Iris pigment epithelial cell (primary cell): ENCODE measurements at places on chromosomes 2 and 18.

DNA sequence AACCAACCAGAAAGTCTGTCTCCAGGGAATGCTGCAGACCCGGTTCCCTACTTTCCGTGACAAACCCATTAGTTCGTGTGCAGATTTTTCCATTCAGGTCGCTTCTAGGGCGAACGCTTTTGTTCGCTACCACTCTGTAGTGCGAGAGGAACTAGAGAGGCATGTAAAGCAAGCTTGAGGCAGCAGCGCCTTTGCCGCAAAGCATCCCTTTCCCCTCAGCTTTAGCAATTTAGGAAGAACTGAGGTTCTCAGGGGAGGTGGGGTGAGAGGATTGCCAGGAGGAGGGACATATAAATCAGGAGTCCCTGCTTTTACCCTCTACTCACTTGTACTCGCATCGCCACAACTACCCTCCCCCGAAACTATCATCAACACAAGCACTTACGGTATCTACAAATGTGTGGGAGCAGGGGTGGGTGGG, 748 bp upstream of the ZNF804A start:
- DNase-seq: peak; percentile 72

DNA sequence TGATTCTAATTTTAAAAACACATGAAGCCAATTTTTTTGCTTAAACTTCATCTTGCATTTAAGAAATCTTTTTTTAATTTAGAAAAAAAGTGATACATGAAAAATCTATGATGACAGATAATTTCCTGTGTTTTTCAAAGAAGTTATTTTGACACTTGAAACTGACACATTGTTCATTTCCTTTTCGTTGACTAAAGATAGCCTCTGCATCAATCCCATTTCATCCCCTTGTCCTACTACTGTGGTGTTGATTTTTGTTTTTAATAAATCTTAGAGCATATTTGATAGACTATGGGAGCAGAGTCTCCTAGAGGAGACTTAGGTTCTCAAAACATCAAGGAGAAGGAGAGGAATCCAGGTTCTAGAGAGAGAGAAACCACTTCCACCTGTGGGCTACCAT, 70.9 kb downstream of the ACVR1C start:
- no peak for DNase-seq

DNA sequence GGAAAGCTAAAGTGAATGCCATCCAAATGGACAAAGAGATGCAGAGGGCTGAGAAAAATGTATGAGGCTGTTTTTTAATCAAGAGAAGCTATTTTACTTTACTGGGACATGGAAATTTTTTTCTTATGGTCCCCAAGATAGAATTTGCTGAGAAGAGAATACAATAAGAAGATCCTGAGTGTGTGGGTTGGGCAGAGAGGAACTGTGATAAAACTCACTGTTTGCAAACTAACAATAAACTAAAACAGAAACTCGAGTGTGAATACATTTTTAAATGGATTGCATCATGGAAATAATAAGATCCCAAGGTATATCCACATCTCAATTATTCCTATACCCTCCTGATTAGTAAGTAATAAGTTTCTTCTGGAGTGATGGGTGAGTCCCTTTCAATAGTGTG, 4.4 kb downstream of the NEB start:
- DNase-seq: no peak

DNA sequence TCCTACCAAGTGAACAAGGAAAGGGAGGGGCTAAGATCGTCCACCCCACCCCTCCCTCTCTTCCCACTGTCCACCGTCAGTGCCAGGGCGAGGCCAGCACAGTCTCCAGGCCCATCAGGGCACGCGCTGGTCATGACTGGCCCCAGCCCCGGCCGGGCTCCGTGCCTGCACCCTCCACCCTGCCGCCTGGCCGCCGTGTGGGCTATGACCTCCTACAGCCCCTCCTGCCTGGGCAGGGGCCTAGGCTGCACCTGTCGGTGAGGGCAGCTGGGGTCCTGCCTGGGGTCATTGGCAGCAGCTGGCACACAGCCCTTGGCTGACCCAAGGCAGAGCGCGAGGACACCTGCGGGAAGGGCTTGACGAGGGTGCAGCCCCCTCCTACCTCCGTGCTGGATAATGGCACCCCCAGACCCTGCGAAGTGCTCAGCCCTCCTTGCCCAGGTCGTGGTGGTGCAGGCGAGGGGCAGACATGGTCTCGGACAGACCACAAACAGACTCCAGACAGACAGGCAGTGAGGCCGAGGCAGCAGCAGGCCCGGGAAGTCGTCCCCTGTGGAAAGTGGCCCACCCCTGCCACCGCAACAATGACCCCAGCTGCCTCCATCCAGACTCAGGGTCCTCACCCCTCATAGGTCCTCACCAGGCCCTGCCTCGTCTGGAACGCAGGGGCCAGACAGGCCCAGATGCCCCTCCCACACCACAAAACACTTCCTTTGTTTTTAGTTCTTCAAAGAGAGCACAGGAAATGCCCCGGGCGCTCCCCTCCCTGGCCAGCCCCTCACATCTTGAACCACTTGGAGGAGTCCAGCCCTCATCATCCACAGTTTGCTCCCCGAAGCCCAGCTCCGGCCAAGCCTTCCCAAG, 43.1 kb upstream of the GPC1 start:
- no peak for DNase-seq

DNA sequence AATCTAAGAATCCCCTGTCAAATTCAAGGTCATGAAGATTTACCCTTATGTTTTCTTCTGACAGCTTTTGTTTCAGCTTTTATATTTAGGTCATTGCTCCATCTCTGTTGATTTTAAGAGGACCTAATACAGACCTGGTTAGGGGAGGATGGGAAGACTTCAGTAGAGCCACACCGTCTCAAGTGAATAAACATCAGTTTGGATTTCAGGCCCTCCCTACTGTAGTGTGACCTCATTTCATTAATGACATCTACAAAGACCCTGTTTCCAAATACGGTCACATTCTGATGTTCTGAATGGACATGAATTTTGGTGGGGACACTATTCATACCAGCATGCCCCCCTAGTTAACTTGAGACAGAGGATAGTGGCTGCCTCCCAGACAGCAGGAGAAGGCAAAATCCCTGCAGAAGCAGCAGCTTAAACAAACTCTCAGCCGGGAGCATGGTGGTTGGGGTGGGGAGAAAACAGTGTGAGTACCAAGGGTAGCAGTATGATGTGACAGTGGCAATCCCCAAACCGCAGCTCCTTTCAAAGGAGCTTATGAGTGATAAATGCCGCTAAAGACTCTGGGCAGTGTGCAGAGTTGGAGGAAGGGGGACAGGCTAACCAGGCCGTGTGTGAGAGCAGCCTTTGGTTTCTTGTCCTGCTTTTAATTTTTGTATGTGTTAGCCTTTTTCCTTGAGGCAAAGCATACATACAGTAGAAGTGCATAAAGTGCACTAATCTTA, 65.9 kb upstream of the TNP1 start:
- DNase-seq: no peak

DNA sequence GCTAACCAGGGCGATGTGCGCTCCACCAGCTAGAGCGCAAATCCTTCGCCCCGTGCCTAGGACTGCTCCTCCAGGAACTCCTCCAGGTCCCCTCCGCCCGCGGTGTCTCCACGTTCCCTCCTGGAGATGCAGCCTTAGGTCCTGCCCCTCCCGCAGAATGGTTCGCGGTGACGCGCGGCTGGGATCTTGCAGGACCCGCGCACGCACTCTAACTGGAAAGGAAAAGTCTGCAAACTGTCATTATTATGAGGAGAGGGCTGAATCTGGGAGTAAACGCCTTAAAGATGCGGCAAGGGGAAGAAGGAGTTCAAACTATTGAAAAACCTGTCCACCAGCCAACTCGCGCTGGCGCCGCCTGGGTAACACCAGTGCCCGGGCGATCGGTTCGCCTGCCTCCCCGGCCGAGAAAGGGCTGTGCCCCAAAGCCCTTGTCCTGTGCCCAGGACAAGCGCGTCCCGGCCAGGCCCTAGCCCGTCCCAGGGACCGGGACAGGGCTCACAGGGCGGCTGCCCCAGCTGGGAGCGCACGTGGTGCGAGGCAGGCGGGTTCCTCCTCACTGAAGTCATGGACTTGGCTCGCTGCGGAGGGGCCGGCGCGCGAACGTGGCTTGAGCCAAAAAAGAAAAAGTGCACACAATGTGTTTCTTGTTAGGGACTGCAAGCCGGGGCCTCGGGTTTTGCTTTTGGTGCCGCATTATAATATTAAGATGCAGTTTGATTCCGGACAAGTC, 5.5 kb upstream of the ID2 start:
- peak; percentile 65 for DNase-seq

- DNase-seq: no peak
Measured at GRCh38 chr2:74925361-74925786, 33.1 kb upstream of the POLE4 start.

DNA sequence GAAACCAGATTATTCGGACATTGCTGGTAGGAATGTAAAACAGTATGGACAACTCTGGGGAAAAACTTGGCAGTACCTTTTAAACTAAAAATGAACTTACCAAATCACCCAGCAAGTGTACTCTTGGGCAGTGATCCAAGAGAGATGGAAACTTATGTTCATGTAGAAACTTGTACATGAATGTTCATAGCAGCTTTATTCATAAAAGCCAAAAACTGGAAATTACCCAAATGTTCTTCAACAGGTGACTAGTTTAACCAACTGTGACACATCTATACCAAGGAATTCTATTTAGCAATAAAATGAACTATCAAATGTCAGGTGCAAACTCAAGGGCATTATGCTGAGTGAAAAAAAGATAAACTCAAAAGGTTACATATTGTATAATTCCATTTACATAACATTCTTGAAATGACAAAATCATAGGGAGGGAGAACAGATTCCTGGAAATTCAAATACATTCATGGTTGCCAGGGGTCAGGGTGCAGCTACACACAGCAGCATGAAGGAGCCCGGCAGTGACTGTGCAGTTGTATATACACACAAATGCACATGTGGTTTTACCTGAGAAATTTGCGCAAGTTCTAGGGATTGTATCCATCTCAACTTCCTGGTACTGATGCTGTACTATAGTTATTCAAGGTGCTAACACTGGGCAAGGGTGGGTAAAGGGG, 3.5 kb upstream of the RNU4ATAC start:
- peak; percentile 68 for DNase-seq

DNA sequence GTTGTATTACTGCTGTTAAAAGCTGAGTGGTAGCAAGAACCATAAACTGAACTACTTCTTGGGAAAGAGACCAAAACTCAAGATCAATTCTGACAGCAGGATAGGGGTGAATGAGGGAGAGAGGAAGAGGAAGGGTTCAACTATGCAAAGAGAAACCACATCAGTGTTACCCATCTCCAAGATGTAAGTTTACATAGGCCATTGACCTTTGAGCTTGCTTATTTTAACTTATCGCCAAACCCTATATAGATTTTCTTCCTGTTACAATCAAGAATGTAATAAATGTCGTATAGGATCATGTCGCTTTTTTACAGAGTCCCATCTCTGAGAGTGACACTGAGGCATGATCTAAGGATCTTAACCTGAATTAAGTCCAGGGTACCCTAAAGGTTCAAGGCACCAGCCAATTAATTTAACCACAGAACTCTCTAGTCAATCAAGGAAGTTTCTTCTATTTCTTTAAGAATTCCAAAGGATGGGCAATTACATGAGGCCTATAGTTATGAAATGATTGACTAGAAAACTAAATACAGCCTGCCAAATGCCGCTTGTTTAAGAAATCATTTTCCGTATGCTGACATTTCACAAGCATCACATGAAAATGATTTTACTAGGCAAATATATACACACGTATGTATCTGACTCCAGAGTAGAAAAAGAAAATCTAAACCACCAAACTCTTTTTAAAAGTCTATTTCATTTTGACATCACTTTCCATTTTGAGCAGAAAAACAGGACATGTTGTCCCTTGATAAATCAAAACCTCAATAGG, 11.8 kb downstream of the RND3 start:
- peak; percentile 65 for DNase-seq

- no peak for DNase-seq
Measured at GRCh38 chr18:34495506-34495905, 214.6 kb upstream of the DTNA start.

GRCh38 chr18:3626929-3627458, 177.0 kb downstream of the TGIF1 start:
- DNase-seq: no peak

DNA sequence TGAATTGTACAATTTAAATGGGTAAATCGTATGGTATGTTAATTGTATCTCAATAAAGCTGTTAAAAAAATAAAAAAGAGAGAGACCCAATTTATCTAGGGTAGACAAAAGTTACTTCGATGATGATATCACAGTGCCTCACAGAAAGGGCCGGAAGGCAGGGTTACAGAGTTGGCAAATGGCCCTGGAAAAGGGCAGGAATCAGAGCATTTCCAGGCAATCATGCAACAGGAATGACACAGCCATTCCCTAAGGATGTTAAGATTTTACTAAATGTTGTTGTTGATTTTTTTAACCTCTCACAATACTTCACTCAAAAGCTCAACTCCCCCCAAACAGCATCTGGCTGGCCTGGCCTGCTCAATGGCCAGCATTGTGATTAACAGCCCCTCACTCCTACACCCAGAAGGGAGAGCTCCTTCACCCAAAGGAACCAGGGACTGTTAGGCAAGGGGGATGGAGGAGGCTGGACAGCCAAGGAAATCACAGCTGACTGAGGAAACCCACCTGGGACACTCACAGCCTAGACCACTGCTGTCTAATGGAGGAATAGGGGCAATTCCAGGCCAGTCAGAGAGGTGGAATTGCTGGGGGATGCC, 7.7 kb upstream of the SP100 start:
- peak; percentile 45 for DNase-seq

DNA sequence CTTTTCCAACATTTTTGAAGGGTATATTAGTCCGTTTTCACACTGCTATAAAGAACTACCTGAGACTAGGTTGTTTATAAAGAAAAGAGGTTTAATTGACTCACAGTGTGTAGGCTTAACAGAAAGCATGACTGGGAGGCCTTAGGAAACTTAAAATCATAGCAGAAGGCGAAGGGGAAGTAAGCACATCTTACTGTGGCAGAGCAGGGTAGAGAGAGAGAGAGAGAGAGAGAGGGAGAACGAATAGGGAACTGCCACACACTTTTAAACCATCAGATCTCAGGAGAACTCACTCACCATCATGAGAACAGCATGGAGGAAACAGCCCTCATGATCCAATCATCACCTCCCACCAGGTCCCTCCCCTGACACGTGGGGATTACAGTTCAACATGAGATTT, 420.3 kb downstream of the SOCS6 start:
- DNase-seq: no peak

- DNase-seq: no peak
Measured at GRCh38 chr2:101150306-101151145, 656 bp downstream of the TBC1D8 start.

DNA sequence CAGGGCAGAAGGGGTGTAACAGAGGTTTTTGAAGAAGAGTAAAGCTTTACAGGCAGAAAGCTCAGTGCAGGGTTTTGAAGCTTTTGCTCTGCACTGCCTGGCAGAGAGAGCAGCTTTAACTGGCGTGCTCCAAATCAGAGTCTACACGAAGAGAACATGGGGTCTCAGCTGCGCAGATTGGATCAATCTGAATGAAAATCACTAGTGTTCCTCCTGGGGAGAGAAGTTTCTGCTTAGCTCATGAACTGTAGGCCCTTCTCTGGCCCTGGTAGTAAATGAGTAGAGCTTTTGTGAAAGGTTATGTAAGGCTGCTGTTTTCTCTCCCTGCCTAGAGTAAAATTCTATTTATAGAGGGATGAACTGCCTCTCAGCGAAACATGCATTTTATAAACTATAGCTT, 13.6 kb downstream of the DCC start:
- no peak for DNase-seq
